Activated T-helper 2 cell treated with anti-CD3 and anti-CD28 coated beads, Interferon-gamma antibody, Interleukin-2, Interleukin-4, amounts not matched to agents 10 μg/mL and 5 μg/mL and 100 μg/mL, durations not matched to agents 14 hours and 24 hours and 36 hours (primary cell): ENCODE measurements at places on chromosomes 2 and 18. TPM values are rescaled to one million over a fixed set of nuclear protein-coding genes. Genes with fewer than 3 reads are reported as not detected.

RIOK3 gene
- total RNA-seq, result 53.4 and 55.4 TPM in 2 replicates

AGFG1 gene
- total RNA-seq, result 137 and 139 TPM in 2 replicates

PSD4 gene
- 313 and 319 TPM in 2 replicates for total RNA-seq

OSR1 gene
- total RNA-seq, result not detected in 2 replicates

VWC2L gene
- total RNA-seq, result not detected in 2 replicates
